Cortex of kidney (tissue), 1 donor: ENCODE measurements at places on chromosomes 3 and 15.

DNA sequence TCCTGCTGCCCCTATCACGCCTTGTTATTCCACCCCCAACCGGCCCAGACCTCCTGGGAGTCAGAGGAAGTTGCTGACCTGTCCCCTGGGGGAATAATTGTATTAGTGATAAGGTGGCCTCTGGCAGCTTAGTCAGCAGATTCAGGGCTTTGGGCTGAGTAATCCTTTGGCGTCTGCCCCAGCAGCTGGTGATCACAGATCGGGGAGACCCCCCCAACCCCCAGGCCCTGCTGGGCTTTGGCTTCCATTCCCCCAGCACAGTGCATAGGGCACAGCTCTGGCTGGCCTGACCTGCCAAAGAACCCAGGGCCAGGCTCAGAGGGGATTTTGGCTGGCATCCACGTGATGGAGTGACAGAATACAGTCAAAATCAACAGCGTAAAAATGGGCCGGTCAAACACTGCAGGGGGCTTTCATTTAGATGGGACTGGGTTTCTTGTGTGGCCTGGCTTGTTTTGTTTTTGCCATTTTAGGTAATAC is 3.9 kb upstream of the NR2E3 start:
- DNase-seq = no peak

DNA sequence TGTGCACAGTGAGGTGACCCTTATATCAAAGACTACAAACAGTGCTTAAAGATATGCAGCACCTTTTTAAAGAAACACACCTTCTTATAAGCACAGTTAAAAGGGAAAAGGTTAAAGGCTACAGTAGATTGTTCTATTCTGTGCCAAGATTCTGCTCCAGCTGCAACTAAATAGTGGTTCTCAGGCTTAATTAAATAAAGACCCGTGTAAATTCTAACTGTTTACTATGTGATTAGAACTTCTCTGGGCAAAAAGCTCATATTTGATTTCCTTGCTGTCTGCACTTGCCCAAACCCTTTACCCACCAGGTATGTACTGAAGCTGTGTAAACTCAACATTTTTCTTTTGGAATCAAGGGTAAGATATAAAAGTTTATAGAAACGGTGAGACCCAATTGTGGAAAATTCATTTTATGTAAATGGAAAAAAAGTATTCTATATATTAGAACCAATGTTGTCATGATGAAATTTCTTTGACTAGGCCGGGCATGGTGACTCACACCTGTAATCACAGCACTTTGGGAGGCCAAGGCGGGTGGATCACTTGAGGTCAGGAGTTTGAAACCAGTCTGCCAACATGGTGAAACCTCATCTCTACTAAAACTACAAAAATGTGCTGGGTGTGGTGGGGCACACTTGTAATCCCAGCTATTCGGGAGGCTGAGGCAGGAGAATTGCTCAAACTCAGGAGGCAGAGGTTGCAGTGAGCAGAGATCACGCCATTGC is 230.6 kb downstream of the MECOM start:
- no peak for DNase-seq

DNA sequence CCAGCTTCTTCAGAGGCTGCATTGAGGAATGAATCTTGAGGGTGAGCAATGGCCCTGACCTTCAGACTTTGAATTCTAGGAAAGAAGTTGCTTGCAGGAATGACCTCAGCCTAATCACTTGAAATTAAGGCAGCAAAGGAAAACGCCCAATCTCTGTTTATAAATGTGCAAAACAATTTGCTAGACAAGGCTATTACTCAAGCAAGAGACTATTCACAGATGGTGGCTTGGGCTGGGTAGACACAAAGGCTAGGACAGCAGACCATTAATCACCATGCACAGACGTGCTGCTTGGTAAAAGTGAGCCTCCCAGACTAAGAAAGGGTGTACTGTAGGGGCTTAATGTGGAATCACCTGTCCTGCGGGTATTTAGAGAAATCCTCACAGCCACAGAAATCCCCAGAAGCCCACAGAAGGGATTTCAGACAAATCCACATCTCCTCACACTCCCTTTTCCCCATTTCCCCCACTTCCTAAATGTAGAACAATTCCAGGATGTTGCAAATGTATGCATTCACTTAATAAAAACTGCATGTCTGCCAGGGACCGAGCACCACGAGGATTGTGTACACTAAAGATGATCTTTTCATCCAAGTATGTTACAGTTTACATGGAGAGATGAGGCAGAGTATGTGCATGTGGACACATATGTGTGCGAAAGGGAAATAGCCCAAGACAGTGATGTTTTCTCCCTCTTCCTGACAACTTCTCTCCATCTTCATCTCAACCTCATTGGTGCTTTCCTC is 259.5 kb downstream of the THSD4 start:
- DNase-seq = no peak

GRCh38 chr3:72413228-72413627 is 435.0 kb downstream of the SHQ1 start:
- DNase-seq = no peak
